Ovary (tissue), 10 donors: ENCODE measurements at places on chromosomes 6 and 20. TPM values are rescaled to one million over a fixed set of nuclear protein-coding genes. Genes with fewer than 3 reads are reported as not detected.

GRCh38 chr20:37886851-37887297 is 16.1 kb upstream of the VSTM2L start:
- no peaks in the 10 kb centered on the region for H3K36me3 ChIP-seq
- no peak overlapping the region for H3K27ac ChIP-seq
- H3K4me3 ChIP-seq: no peak overlapping the region
- DNase-seq: no peak
- no peaks in the 10 kb centered on the region for H3K4me1 ChIP-seq

- no peaks in the 10 kb centered on the region for H3K36me3 ChIP-seq
- no peak overlapping the region for H3K27ac ChIP-seq
- H3K27me3 ChIP-seq: no peaks in the 10 kb centered on the region
- no peaks in the 10 kb centered on the region for H3K4me1 ChIP-seq
These were observed 253.2 kb downstream of the PLCB1 start for GRCh38 chr20:8385247-8385646.

- H3K27ac ChIP-seq: no peak overlapping the region
- H3K36me3 ChIP-seq: no peaks in the 10 kb centered on the region
- DNase-seq: no peak
- no peak overlapping the region for H3K4me3 ChIP-seq
- H3K4me1 ChIP-seq: no peaks in the 10 kb centered on the region
- H3K27me3 ChIP-seq: no peaks in the 10 kb centered on the region
These were observed 59.5 kb upstream of the RNF144B start for GRCh38 chr6:18327626-18328025.

DNA sequence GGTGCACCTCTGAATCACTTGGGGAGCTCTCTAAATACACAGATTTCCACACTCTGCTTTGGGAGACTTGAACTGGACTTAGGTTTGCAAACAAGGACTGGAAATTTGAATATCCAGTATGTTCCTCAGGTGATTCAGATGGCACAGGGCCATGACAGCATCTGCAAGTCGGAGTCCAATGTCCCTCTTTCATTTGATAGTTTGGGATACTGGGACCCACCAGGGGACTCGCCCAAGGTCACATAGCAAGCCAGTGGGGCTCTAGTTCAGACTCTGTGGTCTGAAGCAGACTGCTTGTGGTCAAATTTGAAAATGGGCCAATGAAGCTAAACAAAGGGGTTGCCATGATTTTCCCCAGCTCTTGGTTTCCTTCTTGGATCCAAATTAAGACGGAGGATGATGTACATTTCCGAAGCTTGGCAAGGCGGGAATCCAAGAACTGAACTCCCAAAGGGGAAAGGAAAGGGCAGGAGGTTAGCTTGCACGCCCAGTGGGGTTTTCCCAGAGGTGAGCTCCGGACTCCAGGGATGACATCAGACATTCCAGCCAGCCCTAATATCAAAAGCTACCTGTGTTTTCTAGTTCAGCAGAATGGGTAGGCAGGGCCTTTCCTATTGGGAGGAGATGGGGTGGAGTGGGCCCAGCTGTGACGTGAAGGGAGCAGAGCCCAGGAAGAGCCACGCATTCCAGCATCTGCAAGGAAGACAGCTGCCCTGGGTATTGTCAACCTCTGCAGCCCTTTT is 3.4 kb upstream of the SYS1 start:
- no peaks in the 10 kb centered on the region for H3K27me3 ChIP-seq
- DNase-seq: no peak
- no peaks in the 10 kb centered on the region for H3K36me3 ChIP-seq
- peak overlapping the region; percentile 7 for H3K27ac ChIP-seq

- H3K27me3 ChIP-seq: no peaks in the 10 kb centered on the region
- H3K4me1 ChIP-seq: peaks cover 6% of the 10 kb centered on the region
- H3K27ac ChIP-seq: no peak overlapping the region
These were observed 65.8 kb downstream of the EPB41L2 start for GRCh38 chr6:130997061-130997753.

SNAI1 gene
- total RNA-seq: 1.7 TPM

PLA2G7 gene
- total RNA-seq: 0.72 TPM

SDCBP2 gene
- 34.7 TPM for total RNA-seq

SAPCD1 gene
- not detected for total RNA-seq

C6orf163 gene
- 3.6 TPM for total RNA-seq
